Activated CD4-positive, alpha-beta T cell treated with anti-CD3 and anti-CD28 coated beads, Interleukin-2, amount 50 U/mL, for 1 hour (primary cell): ENCODE measurements at places on chromosomes 6 and 20.

- DNase-seq, result peak; percentile 74
Measured at GRCh38 chr20:62156592-62157386, 13.2 kb downstream of the SS18L1 start.

GRCh38 chr6:106379951-106380350 is 19.4 kb downstream of the CRYBG1 start:
- no peak for DNase-seq

GRCh38 chr6:170266061-170266825 is 24.6 kb downstream of the DLL1 start:
- no peak for DNase-seq

GRCh38 chr6:83976871-83977270 is 56.7 kb upstream of the MRAP2 start:
- no peak for DNase-seq

GRCh38 chr6:36296240-36296639 is 26.4 kb downstream of the PNPLA1 start:
- no peak for DNase-seq

GRCh38 chr6:75852721-75853120 is 103.7 kb downstream of the MYO6 start:
- DNase-seq, result no peak

DNA sequence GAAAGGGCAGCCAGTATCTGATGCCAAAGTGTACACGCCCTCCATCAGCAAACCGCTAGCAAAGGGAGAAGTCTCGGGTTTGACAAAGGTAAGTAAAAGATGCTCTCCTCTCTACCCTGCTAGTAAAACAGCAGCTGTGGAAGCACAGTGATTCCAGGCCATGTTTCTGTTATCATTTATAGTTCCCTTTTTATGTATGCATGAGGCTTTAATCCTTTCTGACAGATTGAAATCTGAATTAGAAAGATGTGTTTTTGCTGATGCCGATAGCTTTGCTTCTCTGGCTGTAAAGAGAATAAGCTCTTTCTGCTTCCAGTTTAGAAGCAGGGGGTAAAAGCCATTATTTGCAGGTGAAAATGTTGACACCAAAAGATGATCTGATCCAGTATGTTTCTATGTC is 392.4 kb upstream of the SOX4 start:
- no peak for DNase-seq

DNA sequence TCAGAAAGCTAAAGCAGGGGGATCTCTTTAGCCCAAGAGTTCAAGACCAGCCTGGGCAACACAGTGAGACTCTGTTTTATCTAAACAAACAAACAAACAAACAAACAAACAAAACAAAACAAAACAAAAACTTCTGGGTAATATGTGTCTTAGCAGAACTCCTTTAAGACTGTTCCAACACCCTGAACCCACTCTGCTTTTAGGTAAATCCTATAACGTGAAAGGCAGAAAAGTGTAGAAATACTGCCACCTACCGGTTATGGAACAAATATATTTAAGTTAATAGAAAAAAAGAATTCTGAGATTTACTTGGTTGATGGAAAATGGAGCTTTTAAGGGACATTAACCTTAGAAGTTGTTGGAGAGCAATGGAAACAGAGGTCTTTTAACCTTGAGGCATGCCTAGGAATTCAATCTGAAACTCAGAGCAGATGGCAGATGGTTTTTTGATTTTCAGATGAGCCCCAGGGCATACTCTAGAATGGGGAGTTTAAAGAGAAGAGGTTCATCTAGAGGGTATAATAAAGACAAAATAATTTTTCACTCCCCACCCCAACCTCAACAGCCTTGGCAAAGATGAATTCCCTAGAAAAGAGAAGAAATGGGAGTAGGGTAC is 38.5 kb downstream of the SOD2 start:
- DNase-seq, result no peak

- DNase-seq, result no peak
Measured at GRCh38 chr6:170439366-170440361, 113.4 kb downstream of the PSMB1 start.

- no peak for DNase-seq
Measured at GRCh38 chr6:140105857-140106256, 731.4 kb upstream of the CITED2 start.

DNA sequence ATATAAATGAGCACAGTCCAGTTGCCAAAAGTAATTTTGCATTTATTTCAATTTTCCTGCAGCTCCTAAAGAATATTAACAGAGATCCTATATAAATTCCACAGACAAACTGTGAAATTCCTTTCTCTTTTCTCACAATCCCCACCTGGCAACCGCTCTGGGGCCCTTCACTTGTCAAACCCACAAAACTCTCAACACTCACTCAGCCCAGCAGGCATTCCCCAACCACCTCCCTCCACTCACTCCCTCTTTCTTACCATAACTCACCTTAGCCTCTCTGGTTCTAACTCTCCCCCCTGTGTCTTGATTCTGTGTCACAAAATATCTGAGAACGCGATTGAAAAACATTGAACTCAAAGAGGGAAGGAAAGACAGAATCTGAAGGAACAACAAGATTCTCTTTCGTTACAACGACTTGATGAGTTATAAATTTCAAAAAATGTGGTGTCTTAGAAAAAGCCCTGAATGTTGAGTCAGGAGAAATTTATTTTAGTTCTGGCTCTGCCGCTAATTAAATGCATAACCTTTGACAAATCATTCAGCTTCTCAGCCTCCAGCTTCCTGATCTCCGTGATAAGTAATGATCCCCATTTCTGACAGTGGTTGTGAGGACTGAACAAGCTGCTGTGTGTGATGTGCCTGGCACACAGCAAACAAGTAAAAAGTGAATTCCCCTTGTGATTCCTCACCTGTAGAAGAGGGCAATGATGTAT is 87.9 kb downstream of the UNC5CL start:
- DNase-seq, result no peak

GRCh38 chr6:131524695-131525336 is 48.2 kb upstream of the ARG1 start:
- peak; percentile 14 for DNase-seq

- no peak for DNase-seq
Measured at GRCh38 chr6:105259913-105260889, 80.4 kb upstream of the POPDC3 start.

GRCh38 chr20:50658804-50659380 is 32.5 kb downstream of the RIPOR3 start:
- no peak for DNase-seq
